ENCODE measurements at places on chromosomes 3 and 15.
A peak's percentile ranks its signal among the peaks of the same experiment; 100 is the strongest.

- no peaks in the 10 kb centered on the region for H3K27me3 ChIP-seq
- DNase-seq, result no peak
- H3K27ac ChIP-seq, result no peak overlapping the region
- peaks cover 11% of the 10 kb centered on the region for H3K4me1 ChIP-seq
- H3K36me3 ChIP-seq, result peaks cover 10% of the 10 kb centered on the region
Measured at GRCh38 chr3:183958775-183959174, 58.9 kb downstream of the ABCC5 start.

DNA sequence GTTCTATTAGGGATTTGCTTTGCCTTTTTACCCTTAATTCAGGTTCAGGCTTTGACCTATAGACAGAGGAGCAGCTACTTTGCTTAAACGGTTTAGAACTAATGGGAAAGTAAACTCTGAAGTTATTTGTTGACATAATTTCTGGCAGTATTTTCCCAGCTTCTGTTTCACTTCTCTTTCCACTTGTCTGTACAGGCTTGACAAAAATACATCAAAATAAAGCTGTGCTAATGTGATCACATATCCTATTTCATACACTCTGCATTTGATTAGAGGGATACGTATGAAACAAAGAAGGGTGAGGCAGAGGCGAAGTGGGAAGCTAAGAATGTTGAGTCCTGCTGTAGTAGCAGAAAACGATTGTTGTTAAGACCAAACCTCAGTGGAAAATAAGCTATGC is 389.1 kb upstream of the RARB start:
- no peak overlapping the region for H3K27ac ChIP-seq
- no peak for DNase-seq
- no peak overlapping the region for H3K4me3 ChIP-seq
- H3K36me3 ChIP-seq, result no peaks in the 10 kb centered on the region

DNA sequence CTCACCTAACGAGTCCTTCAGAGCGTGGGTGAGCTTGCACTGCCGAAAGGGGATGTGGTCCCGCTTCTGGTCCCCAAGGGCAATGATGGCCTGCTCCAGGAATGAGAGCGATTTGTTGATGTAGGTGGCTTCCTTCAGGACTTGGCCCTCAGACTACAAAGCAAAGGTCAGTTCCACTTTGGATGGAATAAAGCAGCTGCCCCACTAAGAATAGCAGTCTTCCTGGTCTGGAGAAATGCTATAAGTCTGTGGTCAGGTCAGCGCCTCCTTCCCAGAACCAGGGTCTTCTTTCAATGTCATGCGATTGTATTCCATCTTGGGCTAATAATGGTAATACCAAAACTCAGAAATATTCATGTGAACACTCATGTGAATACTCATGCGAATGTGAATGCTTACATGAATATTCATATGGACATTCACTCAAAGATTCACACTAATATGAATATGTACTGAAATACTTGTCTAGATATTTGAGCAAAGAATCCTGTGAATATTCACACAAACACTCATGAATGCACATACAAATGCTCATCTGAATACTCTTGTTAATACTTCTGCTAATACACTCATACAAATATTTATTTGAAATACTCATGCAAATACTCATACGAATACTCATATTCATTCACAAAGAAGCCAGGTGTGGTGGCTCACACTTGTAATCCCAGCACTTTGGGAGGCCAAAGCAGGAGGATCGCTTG is 16.7 kb downstream of the KIF9 start:
- H3K27ac ChIP-seq, result no peak overlapping the region
- H3K4me3 ChIP-seq, result no peak overlapping the region
- no peaks in the 10 kb centered on the region for H3K27me3 ChIP-seq
- H3K4me1 ChIP-seq, result no peaks in the 10 kb centered on the region
- no peak for DNase-seq
- H3K36me3 ChIP-seq, result no peaks in the 10 kb centered on the region

GRCh38 chr3:186425788-186426730 is 64.0 kb upstream of the DGKG start:
- peaks cover 2% of the 10 kb centered on the region for H3K27me3 ChIP-seq
- H3K36me3 ChIP-seq, result no peaks in the 10 kb centered on the region
- H3K27ac ChIP-seq, result no peak overlapping the region
- DNase-seq, result no peak

- peaks cover 31% of the 10 kb centered on the region for H3K4me1 ChIP-seq
- H3K27ac ChIP-seq, result no peak overlapping the region
- no peaks in the 10 kb centered on the region for H3K36me3 ChIP-seq
Measured at GRCh38 chr15:98755138-98755537, 106.8 kb downstream of the IGF1R start.

GRCh38 chr3:128579927-128580326 is 70.7 kb downstream of the RPN1 start:
- peaks cover 14% of the 10 kb centered on the region for H3K4me1 ChIP-seq
- no peak for DNase-seq
- H3K27me3 ChIP-seq, result no peaks in the 10 kb centered on the region
- no peak overlapping the region for H3K4me3 ChIP-seq
- H3K36me3 ChIP-seq, result no peaks in the 10 kb centered on the region

GRCh38 chr3:111244760-111245159 is 173.1 kb downstream of the NECTIN3 start:
- DNase-seq, result no peak
- no peak overlapping the region for H3K27ac ChIP-seq
- no peak overlapping the region for H3K4me3 ChIP-seq

- no peak overlapping the region for H3K27ac ChIP-seq
- no peaks in the 10 kb centered on the region for H3K36me3 ChIP-seq
- peaks cover 95% of the 10 kb centered on the region for H3K27me3 ChIP-seq
- peaks cover 60% of the 10 kb centered on the region for H3K4me1 ChIP-seq
- DNase-seq, result no peak
- H3K4me3 ChIP-seq, result peak overlapping the region; percentile 78
Measured at GRCh38 chr15:96409215-96410138, 79.0 kb downstream of the NR2F2 start.

DNA sequence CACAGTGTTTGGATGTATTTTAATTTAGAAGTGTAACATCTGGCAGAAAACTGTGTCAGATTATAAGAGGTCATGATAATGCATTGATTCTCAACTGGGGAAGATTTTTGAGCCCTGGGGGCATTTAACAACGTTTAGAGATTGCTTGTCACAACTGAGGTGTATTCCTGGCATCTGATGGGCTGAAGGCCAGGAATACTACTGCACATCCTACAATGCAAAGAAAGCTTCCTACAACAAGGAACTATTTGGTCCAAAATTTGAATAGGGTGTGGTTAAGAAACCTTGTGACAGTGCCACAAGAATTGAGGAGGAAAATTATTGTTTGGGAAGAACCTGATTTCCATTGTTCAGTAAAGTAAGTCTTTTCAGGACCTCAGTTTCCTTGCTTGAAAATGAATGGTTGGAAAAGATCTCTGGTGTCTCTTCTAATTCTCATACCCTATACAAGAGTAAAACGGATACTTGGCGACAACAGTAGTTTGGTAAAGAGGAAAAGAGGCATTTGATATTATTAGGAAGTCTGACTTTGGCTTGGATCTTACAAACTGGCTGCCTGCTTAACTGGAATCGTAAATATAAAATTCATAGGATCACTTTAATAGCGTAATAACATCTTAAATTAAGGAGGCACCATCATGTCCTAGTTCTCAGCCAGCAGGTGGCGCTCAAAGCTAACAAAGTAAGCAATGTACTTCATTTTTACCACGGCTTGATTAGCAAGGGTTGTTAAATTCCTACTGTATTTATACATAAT is 4.3 kb downstream of the DAZL start:
- H3K27me3 ChIP-seq, result peaks cover 22% of the 10 kb centered on the region
- H3K27ac ChIP-seq, result no peak overlapping the region
- DNase-seq, result peak; percentile 73
- no peaks in the 10 kb centered on the region for H3K36me3 ChIP-seq
- no peak overlapping the region for H3K4me3 ChIP-seq

- no peaks in the 10 kb centered on the region for H3K36me3 ChIP-seq
- no peak overlapping the region for H3K27ac ChIP-seq
- H3K4me1 ChIP-seq, result peaks cover 8% of the 10 kb centered on the region
- H3K27me3 ChIP-seq, result no peaks in the 10 kb centered on the region
- no peak overlapping the region for H3K4me3 ChIP-seq
Measured at GRCh38 chr3:40677321-40677720, 152.6 kb downstream of the ZNF621 start.

DNA sequence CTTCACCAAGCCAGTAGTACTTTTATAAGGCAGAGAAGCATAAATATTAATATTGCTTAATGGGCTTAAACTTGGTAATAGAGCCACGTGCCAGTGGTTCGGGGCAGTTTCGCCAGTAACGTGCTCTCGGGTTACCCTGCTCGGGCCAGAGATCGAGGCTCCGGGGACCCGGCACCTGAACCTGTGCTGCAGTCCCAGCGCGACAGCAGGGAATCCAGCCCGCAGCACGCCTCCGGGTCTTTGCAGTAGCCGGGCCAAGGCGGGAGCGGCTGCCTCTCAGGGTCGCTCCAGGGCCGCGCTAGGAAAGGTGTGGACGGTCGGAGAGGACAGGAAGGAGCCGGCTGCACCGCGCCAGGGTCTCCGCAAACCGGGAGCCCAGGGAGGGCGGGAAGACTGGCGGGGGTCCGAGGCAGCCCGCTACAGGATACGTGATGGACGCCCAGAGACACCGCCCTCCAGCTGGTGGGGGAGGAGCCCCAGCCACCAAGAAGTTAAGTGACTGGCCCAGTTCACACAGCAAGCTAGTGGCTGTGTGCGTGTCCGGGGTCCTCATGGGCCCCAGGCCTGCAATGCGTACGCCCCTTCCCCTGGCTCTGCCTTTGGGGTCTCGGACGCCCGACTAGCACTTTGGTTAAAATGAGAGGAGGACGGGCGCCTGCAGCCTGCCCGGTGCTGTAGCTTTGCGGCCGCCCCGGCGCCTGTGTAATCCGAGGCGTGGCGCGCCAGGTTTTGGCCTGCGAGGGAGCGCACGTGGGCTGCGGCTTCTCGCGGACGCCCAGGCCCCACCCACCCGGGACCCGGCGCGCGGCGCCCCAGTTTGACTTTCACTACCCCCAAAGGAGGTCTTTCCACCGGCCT is 1.2 kb upstream of the PDE8A start:
- H3K36me3 ChIP-seq, result no peaks in the 10 kb centered on the region
- peak; percentile 68 for DNase-seq

DNA sequence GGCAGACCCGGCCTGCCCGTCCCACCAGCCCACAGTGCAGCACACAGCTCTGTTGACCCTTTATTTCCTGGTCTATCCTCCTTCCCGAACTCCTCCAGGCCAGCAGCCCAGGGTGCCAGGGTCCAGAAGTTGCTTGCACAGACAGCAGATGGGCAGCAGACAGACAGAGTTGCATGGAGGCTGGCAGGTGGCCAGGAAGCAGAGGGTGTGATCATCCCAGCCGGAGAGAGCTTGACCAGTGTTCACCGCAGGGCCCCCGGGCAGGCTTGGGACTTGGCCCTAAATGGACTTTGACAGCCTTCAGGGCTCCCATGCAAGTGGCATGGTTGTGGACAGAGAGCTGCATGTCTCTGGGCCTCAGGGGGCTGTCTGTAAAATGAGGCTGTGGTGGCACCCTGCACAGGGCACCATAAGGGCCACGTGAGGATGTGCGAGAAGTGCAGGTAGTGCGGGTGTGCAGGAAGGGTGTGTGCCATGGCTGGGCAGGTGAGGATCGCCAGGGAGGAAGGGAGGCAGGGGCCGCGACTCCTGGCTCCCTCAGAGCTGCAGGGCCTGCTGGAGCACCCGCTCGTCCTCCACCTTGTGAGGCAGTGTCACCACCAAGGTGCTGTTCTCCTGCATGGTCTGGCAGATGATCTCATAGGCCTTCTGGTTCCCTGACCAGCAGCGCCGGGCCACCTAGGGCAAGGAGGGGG is 6.3 kb upstream of the ZXDC start:
- H3K27me3 ChIP-seq, result no peaks in the 10 kb centered on the region
- H3K4me3 ChIP-seq, result no peak overlapping the region
- no peak for DNase-seq
- H3K27ac ChIP-seq, result no peak overlapping the region

- H3K27ac ChIP-seq, result no peak overlapping the region
- H3K27me3 ChIP-seq, result no peaks in the 10 kb centered on the region
- H3K4me1 ChIP-seq, result no peaks in the 10 kb centered on the region
- H3K4me3 ChIP-seq, result no peak overlapping the region
- no peak for DNase-seq
- H3K36me3 ChIP-seq, result peaks cover 1% of the 10 kb centered on the region
Measured at GRCh38 chr3:195312714-195313113, 41.8 kb upstream of the XXYLT1 start.

GRCh38 chr3:158105710-158106253 is 438 bp downstream of the SHOX2 start:
- peaks cover 5% of the 10 kb centered on the region for H3K36me3 ChIP-seq
- H3K4me3 ChIP-seq, result peak overlapping the region; percentile 83
- H3K27me3 ChIP-seq, result peaks cover 98% of the 10 kb centered on the region
- no peak overlapping the region for H3K27ac ChIP-seq

DNA sequence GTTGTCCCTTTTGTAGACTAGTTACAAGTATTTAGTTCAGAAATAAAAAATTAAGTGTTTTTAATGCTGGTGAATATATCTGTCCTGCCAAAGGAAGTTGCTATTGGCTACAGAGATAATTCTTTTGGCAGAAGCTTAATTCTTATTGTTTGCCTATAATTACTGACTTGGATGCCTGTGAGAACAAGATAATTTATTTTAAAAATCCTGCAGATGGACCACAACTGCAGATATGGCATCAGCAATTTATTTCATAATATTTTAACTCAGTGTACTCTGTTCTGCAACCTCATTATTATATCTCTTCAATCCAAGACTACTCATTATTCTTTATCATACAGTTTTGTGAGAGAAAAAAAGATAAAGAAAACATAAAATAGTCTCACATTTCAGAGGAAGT is 789.8 kb downstream of the NAALADL2 start:
- H3K36me3 ChIP-seq, result peaks cover 5% of the 10 kb centered on the region
- H3K4me3 ChIP-seq, result no peak overlapping the region
- no peaks in the 10 kb centered on the region for H3K27me3 ChIP-seq
- H3K27ac ChIP-seq, result no peak overlapping the region

DNA sequence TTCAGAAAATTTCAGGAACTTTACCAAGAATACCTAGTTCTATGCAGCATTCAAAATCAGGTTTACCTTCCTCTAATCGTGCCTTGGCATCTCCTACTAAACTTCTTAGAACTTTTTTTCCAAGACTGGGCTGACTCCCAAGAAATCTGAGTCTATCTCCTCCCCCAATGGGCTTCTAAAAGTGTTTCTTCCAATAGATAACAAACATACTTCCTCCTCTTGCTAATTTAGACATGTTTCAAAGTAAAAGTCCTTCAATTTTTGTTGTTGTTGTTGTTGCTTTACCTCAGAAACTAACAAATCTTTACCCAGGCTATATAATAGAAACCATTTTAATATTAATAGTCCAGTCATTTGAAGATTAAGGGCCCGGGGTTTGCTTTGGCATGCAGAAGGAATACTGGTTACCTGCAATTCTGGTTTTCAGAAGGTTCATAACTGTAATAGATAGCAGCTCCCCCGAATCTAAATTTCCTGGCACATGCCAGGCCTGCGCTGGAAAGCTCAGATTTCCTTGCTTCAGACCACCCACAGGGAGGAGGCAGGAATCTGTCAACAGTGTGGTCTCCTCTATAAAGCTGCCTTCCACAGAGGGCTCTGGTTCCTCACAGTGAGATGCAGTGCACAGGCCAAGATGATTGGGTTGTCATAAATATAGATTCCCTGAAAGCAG is 188.7 kb downstream of the THRB start:
- no peak overlapping the region for H3K4me3 ChIP-seq
- H3K4me1 ChIP-seq, result no peaks in the 10 kb centered on the region
- H3K27ac ChIP-seq, result no peak overlapping the region
- no peaks in the 10 kb centered on the region for H3K27me3 ChIP-seq

All from neural crest cell (in vitro differentiated cells).